ELR (cell line): ENCODE measurements at places on chromosomes 6 and 20.

- DNase-seq: no peak
Observed at GRCh38 chr20:48797275-48797825, 30.4 kb downstream of the PREX1 start.

DNA sequence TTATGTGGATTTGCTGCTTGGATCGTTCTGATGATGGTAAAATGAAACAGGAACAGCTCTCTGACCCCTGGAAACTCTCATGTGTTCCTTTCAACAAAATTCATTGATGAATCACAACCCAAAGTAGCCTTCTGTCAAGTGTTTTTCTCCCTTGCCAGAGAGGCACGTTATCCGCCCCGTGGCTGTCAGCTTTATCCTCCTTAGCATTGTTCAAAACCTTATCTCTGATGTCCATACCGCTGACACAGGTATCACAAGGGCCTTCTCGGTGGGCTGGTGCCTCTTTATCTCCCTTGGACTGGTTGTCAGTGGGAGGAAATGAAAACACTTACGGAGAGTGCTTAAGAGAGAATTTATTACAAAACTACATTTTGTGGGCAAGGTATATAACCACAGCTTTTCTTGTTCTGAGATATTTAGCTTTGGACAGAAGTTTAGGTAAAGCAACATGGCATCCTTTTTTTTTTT lies 84.9 kb downstream of the TIAM2 start:
- no peak for DNase-seq

DNA sequence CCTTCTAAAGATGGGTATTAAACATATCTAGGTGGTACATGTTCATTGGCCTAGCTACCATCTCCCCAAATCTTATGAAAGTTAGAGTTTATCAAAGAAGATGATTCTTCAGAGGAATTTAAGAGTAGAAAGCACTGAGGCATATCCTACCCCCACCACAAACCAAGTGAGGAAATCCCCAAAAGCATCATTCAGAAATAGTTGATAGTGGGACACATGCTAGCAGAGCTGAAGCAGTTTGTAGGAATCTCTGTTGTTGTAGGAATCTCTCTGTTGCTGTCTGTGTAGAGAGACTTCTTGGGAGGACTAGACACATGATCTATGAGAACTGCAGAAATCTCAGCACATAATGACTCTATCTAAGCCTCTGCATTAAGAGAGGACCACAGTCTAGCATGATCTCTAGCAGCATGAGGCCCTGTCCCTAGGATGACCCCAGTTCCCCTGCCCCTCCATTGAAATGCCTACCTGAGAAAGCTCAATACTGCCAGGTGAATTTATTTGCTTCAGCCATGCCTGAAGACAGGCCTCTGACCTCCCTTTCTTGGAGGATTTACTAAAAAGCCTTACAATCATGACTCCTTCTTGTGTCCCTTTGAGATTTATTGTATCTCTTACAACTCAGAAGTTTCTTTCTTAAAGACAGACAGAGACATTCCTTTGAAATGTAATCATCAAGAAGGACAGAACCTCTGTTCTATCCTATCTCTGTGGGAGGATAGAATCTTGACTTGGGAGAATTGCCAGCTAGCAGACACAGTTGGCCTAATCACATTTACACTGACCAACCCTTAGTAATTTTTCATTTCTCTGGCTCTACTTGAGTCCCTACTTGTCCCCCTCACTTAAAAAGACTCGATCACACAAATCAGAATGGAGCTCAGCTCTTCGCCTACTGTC lies 582.4 kb downstream of the PHF3 start:
- DNase-seq: no peak

GRCh38 chr20:38633577-38634093 lies 32.0 kb downstream of the ARHGAP40 start:
- DNase-seq: peak; percentile 80

DNA sequence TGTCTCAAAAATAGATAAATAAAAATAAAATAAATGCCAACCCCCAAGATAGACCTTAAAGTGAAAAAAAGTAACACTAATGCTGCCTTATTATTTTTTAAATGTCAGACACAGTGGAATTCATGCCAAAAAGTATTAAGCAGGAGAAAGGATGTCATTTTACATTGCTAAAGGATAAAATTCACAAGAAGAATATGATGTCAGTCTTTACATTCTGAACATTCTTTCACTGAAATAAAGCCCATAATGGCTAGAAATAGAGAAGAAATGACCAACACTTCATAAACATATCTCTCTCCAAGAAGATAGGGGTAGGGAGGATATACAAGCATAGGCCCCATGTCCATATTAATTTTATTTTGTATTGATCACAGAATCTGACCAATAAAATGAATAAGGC lies 47.4 kb downstream of the SLC23A2 start:
- DNase-seq: no peak

GRCh38 chr6:39870950-39871349 lies 63.3 kb downstream of the MOCS1 start:
- no peak for DNase-seq

GRCh38 chr6:108585921-108586536 lies 25.3 kb downstream of the FOXO3 start:
- no peak for DNase-seq
